Cortex of kidney (tissue), 1 donor: ENCODE measurements at places on chromosomes 4 and X.
A peak's percentile ranks its signal among the peaks of the same experiment; 100 is the strongest.

- no peak for DNase-seq
Measured at GRCh38 chrX:123809854-123810375, 49.9 kb upstream of the XIAP start.

- peak; percentile 3 for DNase-seq
Measured at GRCh38 chrX:47217852-47218279, 615 bp upstream of the CDK16 start.

DNA sequence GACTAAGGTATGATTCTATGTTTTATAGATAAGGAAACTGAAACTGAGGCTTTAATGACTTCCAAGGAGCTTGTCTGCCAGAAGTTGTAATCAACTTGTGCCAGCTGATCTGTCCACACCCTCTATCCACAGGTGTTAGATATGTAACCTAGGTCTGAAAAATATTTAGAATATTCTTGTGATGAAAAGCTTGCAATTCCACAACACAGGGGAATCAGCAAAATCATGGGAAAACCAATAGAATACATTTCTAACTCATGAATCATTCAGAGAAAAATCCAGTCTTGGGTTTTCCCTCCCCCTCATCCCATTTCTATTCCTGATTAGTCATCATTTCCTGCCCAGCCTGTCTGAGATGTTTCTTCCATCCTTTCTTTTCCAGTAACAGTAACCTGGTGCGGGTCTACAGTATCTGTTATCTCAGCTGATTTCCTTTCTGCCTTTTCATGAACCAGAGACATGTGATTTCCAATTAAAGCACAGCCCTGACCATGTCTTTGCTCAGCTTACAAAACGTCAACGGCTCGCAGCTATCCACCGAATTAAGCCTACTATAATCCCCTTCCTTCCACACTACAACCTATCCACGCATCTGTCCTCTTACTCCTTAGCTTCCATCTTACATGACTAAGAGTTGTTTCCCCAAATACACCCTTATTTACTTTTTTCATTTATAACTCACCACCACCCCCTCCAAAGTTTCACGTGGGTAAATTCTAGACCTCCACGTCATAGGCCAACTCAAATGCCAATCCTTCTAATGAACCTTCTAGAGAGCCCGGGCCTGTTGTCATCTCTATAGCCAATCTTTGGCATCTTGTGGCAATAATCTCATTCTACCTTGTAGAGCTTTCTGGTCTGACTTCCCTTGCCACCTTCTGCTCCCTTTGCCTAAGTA lies 961 bp upstream of the NOCT start:
- DNase-seq, result no peak

GRCh38 chr4:74555843-74556242 lies 110.9 kb downstream of the AREG start:
- no peak for DNase-seq

DNA sequence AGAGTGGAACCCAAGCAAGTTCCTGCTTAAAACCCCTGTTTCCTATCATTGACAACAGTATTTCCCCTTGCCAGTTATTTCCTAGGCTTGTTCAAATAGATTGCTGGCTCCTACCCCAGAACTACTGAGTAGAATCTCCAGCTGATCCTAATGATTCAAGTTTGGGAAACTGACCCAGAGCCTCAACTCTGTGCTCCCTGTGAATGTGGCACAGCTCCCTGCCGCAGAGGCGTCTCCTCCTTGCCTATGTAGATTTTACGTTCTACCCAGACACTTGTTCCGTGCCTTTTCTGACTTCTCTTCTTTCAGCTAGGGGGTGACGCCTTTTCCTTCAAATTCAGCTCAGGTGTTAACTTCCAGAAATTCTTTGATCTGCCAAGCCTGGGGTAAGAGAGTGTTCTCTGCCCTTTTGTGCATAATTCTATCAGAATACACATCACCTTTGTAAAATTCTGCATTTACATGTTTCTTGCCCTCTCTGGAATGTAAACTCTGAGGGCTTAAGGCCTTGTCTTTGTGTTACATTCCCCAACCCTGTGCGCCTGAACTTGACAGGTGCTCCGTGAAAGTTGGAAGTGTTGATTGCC lies 4.4 kb downstream of the LSM6 start:
- no peak for DNase-seq

DNA sequence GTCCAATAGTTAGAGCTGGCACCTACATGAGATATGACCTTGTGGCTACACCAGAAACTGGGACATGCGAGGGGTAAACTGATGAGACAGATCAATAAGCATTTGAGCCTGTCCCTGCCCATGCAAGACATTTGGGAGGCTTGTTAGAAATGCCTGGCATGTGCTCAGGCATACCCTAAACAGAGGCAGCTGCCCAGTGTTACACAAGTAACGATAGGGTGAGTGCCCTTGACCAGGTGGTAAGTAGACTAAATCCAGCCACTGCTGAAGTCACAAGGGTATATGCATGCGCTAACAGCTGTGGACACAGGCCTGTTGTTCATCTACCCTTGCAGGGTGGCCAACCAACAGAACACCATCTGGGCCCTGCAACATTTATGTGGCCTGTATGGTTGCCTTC lies 56.1 kb upstream of the CCDC149 start:
- DNase-seq, result no peak

GRCh38 chr4:177532358-177532757 lies 90.1 kb upstream of the AGA start:
- no peak for DNase-seq

DNA sequence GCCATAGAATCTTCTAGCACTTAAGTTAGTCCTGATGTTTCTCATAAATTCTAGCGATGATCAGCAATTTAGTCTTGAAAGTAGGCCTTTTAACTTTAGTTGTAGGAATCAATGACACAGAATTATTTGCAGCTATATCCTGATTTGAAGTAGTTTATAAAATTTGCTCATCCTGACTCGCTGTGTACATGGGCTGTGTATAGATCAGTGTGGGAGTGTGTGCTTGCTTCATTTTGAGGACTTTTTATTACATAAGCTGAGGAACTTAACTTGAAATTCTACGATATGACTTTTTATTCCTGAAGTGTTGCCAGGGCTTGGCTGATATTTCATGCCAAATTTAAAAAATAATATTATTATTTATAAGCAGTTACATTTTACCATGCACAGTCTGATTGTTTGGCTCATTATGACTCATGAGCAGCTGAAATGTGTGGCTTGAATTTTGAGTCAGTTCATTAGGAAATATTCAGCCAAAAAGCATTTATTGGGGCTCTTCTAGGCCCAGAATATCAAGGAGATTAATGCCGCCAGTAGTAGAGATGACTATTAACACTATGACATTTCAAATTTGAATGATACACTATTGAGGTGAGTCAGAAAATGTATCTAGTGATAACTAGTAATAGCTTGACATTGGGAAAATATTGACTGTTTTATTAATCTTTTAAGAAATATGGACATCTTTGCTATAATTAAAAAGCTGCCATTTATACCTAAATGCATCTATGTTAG lies 128.9 kb upstream of the LIMCH1 start:
- no peak for DNase-seq

DNA sequence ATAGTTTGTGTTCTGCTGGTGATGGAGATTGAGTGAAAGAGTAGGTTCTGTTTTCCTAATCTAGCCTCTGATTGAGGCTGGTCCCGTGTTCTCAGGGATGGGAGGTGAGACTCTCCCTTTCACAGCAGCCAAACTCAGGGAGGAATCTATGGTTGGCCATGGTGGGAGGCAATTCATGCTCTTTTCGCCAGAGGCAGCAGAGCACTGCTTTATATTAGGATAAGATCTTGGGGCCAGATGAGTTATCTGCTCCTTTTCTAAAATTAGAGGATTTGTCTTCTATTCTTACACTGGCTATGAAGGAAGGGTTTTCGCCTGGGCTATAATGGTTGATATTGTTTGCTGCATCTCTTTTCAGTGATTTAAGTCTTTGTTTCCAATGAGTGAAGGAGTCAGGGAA lies 63.9 kb upstream of the NLGN4X start:
- no peak for DNase-seq

GRCh38 chr4:116244771-116245170 lies 840.6 kb downstream of the TRAM1L1 start:
- no peak for DNase-seq

DNA sequence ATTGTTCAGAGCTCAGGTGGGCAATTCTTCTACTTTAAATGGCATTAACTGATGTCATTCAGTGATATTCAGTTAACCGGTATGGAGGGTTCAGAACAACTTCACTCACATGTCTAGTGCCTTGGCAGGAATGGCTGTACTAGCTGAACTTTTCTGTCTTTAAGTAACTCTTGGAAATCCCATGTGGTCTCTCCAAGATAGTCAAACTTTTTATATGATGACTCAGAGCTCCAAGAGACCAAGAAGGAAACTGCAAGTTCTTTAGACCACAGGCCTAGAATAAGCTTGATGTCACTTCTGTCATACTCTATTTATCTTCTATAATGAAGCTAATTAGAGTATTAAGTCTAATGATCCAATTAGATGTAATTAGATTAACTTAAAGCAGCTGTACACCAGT lies 24.9 kb downstream of the LHFPL1 start:
- DNase-seq, result no peak

GRCh38 chrX:39725928-39726619 lies 371.7 kb downstream of the BCOR start:
- DNase-seq, result no peak

GRCh38 chr4:54614149-54614548 lies 43.6 kb upstream of the KIT start:
- no peak for DNase-seq

GRCh38 chrX:153064061-153064460 lies 7.8 kb downstream of the PNMA3 start:
- DNase-seq, result no peak

DNA sequence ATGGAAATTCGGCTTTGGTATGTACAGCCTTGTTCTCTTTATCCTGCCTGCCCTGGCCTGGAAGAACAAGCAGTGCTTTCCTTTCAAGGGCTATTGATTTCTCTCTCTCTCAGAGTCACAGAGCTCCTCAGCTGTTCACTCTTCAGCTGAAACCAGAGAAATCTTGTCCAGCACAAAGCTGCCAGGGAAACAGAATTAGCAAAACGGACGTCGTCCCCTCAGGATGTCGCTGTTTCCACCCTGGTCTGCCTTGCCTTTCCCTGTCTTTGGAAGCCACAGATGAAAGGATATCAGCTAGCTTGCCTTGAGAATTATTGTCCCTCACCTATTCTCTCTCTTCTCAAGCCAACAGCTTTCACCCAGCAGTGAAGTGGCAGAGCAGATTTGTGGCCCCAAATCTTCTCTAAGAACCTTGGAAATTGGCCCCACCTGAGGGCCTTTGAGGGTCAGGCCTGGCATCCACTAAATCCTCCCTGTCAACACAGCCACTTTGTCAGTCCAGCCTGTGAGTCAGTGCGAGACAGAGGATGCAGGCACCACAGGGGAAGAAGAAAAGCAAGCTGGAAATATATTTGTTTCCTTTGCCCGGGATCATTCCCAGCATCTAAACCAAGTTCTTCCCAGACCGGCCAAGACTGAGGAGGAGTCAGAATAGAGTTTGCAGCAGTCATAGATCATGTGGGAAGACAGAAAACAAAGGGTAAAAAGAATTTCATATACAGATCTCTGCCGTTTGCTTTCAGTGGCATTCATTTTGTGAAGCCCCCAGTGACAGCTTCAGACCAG lies 63.8 kb upstream of the MTM1 start:
- no peak for DNase-seq

DNA sequence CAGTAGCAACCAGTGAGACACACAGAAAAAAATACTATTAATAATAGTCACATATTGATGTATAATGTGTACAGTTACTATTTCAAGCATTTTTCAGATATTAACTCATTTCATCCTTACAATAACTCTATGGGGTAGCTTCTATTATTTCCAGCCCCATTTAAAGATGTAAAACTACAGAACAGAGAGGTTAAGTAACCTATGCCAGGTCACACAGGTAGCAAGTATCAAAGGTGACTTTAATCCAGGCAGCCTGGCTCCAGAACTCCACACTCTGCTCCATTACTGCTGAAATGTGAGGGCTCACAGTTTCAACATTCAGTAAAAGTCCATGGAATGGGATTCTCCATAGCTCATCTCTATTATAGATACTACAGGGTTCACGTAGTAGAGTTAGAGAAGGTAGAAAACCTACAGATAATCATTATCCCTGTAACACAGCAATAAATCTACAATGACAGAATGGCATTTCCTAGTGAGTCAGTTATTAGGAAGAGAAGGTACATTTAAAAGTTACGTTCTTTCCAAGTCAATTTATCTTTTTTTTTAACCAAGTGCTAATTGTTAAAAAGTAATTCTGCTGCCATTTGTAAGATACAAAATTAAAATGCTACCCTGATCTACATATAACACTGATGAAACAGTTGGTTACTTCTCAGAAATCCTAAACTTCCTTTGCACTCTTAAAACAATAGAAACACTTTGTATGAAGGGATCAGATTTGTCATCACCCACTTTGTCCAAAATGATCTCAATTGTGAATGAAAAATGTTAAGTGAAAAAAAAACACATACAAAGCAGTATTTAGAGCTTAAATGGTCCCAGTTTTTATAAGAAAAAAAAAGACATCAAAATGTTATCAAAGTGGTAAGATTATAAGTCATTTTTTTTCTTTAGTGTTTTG lies 18.7 kb downstream of the RELL1 start:
- DNase-seq, result no peak

DNA sequence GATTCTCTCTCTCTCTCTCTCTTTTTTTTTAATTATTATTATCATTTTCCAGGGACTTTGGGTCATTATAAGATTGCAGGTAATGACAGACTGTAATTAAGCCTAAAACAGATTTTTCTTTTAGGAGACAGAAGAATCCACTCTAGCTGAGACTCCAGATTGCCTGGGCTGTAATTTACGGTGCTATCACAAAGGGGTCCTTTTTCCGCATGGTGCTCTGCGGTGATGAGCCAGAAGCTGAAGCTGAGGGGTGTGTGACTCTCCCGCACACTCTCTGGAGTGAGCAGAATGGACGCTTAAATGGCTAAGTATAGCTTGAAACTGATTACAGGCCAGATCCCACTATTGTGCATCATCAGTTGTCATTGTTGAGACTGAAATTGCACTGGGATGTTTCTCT lies 50.0 kb downstream of the LGI2 start:
- no peak for DNase-seq

DNA sequence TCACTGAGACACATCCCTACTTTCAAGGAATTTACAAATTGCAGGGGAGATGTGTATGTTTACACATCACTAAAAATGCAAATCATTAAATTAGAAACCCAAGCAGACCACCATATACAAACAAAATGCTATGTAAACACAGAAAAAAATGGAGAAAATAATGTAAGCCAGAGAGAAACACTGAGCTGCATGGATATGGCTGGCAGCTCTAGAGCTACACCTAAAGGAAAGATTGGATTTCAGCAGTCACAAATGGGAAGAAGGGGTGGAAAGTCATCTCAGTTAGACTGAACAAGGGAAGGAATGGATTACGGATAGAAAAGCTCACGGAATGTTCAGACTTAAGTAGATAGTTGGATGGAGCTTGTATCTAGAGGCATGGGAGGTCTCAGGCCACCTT lies 186.3 kb downstream of the MOSPD2 start:
- DNase-seq, result no peak

GRCh38 chr4:64698171-64698570 lies 288.9 kb upstream of the TECRL start:
- DNase-seq, result no peak

- DNase-seq, result no peak
Measured at GRCh38 chrX:15055146-15055930, 182.1 kb downstream of the MOSPD2 start.

- no peak for DNase-seq
Measured at GRCh38 chrX:54922547-54922946, 1.9 kb downstream of the TRO start.

- no peak for DNase-seq
Measured at GRCh38 chr4:158282252-158282651, 72.0 kb downstream of the TMEM144 start.
